ENCODE measurements at places on chromosomes 13 and 19.

GRCh38 chr13:50461189-50461588 lies 382.3 kb downstream of the DLEU7 start:
- DNase-seq = no peak

DNA sequence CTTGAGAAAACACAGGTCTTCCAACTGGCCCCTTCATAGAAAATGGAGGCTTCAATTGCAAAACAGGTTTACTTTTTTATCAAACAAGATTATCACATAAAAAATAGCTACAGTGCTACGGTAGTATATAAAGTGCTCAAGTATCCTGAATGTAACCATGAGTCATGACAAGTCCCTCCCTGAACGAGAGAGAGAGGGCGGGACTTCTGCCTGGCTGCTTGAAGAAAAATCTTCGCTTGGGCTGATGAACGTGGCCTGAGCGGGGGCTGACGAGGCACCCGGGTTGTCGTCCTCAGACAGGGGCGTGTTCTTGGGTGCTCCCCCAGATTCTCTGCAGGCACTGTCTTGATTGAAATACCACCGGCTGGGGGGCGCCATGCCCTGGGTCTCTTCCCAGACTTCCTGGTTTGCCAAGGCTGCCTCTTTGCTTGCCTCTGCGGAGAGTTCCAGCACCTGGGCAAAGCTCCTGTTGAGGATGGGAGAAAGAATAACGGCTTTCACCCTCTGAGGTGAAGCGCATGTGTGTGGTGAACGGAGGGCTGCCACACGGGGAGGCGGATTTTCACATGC lies 23.2 kb upstream of the CPAMD8 start:
- no peak for DNase-seq

GRCh38 chr13:110756219-110756631 lies 42.7 kb downstream of the ING1 start:
- no peak for DNase-seq

DNA sequence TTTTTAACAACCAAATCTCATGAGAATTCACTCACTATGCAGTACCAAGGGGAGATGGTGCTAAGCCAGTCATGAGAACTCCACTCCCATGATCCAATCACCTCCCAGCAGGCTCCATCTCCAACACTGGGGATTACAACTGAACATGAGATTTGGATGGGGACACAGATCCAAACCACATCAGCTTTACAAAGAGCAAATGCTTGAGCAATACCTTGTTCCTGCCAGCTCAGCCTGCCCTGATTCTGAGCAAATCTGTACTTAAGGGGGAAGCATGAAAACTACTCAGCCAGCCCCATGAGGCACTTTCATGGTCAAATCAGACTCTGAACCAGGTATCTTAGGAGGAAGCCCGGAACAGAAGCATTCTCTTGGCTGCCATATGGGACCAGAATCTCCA lies 259.9 kb downstream of the TBC1D4 start:
- DNase-seq = no peak

GRCh38 chr13:31322702-31323405 lies 123.1 kb downstream of the B3GLCT start:
- no peak for DNase-seq

DNA sequence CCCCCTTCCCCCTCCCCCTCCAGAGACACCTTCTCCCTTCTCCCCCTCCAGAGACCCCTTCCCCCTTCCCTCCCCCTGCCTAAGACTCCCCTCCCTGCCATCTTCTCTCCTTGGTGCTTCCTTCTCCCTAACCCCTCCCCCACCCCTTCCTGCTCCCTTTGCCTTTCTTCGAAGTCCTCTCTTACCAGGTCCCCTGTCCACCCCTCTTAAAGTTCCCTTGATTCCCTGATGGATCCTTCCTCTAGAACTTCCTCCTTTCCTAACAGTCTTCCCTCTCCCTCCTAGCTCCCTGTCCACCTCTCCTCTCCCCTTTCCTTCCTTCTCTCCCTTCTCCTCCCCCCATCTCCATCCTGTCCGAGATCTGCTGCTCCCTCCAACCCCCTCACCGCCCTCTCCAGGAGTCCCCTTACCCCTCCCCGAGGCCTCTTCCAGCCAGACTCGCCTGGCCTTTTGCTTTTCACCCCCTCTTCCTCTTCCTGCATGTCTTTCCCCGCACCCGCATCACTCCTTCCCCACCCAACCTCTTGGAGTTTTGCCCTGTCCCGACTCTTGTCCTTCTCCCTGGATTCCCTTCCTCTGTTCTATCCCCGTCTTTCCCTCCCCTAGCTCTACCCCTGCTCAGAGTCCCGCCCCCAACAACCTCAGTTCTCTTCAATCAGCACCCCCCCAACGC lies 3.1 kb downstream of the TNFSF9 start:
- no peak for DNase-seq

DNA sequence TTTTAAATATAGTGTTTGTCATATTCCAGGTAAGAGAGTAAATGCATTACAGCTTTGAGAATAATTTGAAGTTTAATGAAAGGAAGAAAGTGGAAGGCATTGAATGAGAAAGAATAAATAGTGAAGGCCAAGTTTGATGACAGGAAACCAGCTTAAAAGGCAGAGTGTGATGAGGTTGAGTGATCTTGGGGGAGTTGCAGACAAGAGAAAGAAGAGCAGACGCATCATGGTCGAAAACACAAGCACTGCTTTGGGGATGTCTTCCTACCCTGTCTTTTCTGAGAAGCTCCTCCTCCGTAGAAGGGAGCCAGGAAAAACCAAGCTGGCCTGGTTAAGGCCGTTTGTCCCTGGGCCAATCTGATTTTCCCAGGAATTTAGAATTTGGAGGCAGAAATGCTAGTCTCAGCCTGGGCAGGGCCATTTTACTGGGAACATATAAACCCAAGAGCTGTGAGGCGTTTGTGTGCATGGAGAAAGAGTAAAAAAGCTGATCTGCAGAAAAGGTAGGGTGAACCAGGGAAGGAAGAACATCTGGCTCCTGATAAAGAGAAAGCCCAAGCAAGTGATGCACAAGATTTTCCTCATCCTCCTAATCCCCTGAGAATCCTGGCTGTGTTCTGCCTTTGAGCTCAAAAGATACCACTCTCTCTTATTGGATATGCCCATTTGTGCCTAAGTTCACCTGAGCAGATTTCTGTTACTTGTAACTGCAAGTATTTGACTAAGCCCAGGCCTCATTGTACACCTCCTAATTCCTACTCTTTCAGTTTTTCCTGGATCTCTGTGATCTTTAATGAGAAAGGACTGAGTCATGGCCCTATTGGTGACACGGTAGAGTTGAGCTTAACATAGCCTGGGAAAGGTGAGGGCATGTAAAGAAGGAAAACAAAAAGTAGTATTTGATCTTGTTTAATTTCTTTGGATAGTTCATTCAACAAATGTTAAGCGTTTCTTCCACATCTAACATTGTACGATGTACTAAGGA lies 80.0 kb downstream of the WDFY2 start:
- no peak for DNase-seq

- DNase-seq = no peak
Measured at GRCh38 chr19:19049406-19049805, 14.4 kb upstream of the SLC25A42 start.

GRCh38 chr13:111394211-111394922 lies 73.9 kb downstream of the TEX29 start:
- no peak for DNase-seq

DNA sequence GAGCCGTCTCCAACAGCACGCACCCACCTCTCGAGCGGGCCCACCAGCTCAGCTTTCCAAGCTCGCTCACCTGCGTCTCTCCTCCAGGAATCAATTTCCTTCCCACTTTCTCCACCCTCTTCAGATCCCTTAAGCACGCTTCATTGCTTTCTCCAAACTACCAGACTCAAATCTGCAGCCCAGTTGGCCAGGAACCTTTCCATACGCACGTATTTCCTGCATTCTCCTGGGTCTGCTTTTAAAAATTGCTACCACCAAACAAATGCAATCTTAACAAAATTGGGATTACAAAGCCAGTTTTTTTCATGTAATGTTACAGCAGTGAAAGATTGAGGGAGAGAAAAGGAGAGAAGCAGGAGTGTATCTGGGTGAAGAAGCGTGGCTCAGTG lies 1.5 kb downstream of the ENOX1 start:
- DNase-seq = no peak

DNA sequence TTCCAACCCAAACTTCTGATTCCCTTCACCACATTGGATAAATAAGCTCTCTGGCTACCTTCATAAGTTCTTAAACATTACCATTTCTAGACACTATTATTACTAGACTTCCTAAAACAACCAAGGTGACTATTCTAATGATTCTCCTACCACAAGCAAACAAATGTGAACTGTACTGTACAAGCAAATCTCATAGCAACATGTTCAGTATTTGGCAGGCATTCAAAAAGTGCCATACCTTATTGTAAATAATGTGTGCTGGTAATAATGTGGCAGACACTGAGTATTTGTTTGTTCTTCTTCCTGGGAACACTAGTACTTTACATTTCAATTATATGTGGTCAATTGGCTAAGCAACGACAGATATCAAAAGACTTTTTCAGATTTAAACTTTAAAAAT lies 986.0 kb upstream of the SPRY2 start:
- no peak for DNase-seq

DNA sequence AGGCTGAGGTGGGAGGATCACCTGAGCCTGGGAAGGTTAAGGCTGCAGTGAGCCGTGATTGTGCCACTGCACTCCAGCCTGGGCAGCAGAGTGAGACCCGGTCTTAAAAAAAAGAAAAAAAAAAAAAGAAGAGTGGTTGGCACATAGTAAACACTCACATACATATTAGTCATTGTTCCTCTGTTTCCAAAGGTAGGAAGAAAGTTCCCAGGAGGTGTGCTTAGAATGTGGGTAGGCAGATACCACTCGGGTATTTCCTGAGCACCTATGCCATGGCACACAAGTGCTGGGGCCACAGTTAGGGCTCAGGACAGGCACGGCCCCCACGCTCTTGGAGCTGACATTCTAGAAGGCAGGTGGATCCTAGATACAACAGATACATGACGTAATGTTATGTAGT lies 41.4 kb downstream of the SIPA1L3 start:
- no peak for DNase-seq

DNA sequence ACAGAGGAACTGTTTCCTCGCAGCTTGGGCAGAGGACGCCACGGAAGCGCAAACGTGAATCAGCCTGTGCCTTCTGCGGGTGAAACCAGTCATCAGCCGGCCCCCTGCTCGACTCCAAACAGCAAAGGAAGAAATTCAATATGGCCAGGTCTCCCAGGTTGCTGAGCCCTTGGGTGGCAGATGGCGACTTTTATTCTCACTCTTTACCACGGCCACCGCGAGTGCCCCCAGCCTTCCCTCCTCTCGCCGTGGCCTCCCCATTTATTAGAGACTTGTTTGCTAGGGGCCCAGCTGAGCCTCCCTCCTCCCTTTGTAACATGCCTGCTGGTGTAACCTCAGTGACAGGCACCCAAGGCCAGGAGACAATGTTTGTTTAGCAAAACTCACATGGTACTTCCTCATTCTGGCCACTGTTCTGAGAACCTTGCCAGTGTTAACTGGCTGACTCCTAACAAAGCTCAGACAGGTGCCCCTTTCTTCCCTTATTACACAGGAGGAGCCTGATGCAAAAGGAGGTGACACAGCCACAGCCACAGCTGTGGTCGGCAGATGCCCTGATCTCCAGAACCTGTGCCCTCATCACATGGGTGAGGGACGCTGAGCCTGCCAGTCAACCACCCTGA lies 5.8 kb downstream of the RAB20 start:
- DNase-seq = no peak

DNA sequence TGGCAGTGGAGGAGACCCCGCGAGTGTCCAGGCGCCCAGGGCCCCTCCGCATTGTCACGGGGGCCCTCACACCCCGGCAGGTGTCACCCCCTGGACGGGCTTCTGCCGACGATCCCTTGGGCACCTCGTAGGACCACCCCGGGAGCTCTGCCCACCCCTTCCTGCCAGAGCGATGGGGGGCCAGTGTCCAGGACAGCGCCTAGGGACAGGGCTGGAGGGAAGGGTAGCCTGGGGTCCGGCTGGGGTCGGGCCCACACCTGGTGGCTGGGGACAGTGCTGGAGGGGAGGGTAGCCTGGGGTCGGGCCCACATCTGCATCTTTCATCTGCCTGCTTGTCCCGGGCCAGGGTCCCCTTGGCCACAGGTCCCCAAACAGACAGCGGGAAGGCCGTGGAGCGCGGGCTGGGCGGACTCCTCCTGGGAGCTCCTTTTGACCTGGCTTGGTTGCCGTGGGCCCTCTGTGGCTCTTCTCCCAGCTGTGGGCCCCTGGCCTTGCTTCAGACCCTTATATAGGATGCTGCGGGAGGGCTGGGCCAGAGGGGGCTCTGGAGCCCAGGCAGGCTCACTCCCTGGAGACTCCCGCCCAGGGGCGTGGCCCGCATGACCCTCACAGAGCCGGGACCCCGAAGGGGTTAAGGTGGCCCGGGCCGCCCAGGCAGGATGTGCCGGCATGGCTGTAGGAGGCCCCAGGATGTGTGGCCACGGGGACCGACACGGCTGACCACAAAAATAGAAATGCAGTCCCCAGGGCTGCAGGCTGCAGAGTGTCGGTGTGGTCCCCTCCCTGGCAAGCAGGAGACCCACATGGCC lies 74.1 kb upstream of the MCF2L start:
- DNase-seq = no peak

DNA sequence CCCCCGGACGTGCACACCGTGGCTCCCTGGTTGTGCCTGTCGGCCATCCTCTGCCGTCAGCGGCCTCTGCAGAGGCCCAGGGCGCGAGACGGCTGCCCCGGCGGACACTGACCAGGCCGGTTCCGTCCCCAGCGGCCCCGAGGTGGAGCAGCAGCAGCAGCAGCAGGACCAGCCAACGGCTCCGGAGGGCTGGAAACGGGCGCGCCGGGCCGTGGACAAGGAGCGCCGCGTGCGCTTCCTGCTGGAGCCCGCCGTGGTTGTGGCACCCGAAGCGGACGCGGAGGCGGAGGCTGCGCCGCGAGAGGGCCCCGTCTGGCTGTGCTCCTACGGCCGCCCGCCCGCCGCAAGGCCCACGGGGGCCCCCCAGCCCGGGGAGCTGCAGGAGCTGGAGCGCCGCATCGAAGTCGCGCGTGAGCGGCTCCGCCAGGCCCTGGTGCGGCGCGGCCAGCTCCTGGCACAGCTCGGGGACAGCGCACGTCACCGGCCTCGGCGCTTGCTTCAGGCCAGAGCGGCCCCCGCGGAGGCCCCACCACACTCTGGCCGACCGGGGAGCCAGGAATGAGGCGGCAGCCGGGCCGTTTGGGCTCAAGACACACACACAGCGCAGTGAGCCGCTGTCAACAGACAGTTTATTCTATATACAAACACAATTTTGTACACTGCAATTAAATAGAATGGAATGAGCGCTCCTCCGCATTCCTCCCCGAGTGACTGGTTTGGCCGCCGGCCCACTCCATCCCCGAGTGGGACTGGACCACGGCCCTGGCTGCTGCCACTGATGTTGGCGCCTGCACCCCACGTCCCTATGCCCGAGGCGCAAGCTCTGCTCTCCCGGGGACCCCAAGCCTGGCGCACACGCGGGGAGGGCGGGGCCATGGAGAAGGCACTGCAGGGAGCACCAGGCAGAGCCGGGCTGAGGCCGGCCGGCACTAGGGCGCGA lies 9.1 kb downstream of the GRIN3B start:
- no peak for DNase-seq

- no peak for DNase-seq
Measured at GRCh38 chr19:40251991-40252390, 25.5 kb upstream of the CCNP start.

Measured in activated CD8-positive, alpha-beta memory T cell treated with anti-CD3 and anti-CD28 coated beads for 1 hour (primary cell).